ENCODE measurements at places on chromosomes 3 and 15.

GRCh38 chr15:97761110-97761509, 199.4 kb upstream of the ARRDC4 start:
- no peak for DNase-seq

- DNase-seq = no peak
Measured at GRCh38 chr3:71924721-71925120, 139.8 kb upstream of the PROK2 start.

GRCh38 chr3:62653796-62654195, 221.4 kb downstream of the CADPS start:
- DNase-seq = no peak

DNA sequence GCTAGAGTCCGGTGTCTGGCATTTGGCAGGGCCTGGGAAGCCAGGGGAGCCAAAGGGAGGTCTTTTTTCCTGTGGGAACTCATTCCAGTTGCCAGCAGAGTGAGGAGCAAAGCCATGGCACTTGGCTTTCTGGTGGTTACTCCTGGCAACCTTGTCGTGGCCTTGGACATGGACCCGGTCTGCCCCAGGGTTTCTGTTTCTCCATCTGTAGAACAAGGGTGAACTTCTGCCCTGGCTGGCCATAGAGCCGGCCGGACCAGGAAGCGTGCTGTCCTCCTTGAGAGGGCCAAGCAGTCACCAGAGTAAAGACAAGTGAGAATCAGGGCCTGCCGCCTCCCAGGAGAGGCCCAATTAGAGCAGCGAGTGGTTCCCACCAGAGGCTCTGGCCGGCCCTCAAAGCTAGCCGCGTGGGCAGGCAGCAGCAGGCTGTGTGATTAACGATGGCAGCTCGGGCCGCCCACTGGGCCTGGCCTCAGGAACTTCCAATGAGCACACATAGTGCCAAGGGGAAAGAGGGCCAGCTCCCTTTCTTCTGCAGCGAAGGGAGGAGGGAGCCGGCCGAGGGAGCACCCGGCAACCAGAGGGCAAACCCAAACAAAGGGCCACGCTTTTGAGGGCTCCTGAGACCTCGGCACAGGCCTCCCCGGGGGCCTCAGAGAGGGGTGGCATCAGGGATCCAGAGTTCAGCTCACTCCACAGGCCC, 29.1 kb upstream of the ELP6 start:
- DNase-seq = no peak

DNA sequence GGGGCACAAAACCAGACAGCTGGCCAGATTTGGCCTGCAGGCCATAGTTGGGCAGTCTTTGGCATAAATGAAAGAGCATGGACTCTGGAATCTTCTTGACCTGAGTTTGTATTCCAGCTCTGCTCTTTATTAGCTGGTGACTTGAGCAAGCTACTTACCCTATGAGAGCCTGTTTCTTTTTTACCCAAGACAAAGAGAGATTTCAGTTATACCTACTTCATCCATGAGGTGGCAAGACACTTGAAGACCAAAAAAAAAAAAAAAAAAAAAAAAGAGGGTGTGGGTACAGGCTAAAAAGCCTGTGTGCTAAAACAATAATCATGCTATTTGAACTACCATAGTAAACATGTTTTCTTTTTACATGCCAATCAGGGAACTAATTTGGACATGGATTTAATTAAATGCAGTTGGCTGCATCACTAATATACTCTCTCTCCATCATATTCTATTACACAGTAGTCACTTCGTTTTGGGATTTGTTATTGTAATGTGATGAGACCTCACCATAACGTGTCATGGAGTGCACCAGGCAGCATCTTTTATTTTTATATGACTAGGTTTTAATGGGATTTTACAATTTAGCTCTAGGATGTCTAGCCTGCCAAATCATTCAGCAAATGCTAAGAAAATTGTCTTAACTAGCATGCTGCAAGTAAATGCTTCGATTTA, 109.2 kb upstream of the FHIT start:
- no peak for DNase-seq

- DNase-seq = no peak
Measured at GRCh38 chr3:184629555-184630160, 68.1 kb downstream of the EPHB3 start.

GRCh38 chr3:53162672-53163443, 1.8 kb downstream of the PRKCD start:
- no peak for DNase-seq

DNA sequence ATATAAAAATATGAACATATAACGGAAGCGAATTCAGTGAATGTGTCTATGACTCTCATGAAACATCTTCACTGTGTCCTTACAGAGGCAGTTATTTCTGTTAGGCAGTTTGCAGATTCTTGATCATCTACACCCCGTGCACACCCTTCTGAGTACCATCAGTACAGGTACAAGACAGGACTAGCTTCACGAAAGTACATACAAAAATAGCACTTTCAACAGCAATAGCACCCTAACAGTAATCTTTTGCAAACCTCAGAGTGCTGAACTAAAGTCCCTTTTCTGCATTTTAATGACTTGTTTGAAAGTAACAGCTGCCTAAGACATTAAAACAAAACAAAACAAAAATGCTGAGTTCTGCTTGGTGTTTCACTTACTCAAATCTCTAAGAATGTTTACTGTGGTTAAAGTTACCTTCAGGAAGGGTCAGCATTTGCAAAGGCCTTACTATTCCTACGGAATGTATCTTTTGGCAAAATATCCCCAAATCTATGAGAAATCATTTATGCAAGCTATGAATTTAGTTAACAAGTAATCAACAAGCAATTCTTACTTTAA, 104.1 kb downstream of the CNTN3 start:
- no peak for DNase-seq

Measured in DMS153 (cell line).